ENCODE measurements at places on chromosomes 3 and 15.
A peak's percentile ranks its signal among the peaks of the same experiment; 100 is the strongest.

DNA sequence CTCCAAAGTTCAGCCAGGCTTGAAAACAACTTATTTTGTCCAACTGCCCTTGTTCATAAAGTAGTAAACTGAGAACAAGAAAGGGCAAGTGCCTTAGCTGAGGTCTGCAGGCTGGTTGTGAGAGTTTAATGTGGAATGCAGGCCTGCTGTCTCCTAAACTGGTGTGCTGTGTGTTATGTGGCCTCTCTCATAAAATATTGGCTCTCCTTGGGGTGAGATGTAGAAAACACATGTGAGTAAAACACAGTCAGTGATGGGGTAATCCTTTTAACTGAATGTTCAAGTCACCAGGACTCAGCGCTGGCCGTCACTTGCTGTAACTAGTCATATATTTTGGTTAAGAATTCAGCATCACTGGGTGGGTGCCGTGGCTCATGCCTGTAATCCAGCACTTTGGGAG, 7.1 kb upstream of the ST6GAL1 start:
- DNase-seq: no peak

- no peak for DNase-seq
These were observed 138.4 kb downstream of the RSRC1 start for GRCh38 chr3:158248261-158248660.

DNA sequence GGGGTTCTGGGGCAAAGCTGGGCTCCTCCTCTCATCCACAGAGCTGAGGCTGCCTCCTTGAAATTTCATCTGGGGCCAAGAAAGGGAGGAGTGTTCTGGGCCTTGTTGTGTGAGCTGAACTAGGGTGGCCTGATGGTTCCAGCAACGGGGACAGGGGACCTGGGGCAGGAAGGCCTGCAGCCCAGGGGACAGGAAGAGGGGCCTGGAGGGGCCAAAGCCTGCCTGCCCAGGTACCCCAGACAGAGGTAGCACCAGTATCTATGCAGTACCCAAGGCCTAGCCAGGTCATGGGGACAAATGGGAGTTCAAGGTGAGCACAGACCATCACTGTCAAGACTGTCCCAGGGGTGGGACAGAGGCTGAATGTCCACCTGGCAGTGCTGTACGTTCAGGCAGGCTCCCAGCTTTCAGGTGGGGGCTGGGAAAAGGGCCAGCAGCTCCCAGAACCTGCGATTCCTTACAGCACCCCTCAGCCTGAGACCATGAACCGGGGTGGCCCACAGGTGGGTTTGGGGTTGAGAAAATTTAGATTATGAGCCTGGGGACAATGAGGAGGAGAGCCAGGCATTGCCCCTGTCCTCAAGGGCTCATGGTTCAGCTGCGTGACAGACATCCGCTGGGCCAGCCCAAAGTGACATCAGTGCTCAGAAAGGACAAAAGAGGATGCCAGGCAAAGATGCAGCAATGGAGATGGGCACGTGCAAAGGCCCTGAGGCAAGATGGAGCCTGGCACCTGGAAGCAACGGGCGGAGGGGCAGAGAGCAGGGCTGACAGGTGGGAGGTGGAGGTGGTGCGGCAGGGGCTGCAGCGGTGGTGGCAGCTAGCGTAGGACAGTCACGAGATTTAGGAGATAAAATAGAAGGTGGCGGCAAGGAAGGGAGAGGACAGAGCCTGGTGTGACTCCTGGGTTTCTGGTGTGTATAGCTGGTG, 28.0 kb downstream of the PSTPIP1 start:
- no peak for DNase-seq

- no peak for DNase-seq
These were observed 22.3 kb downstream of the FBXL2 start for GRCh38 chr3:33299395-33300081.

DNA sequence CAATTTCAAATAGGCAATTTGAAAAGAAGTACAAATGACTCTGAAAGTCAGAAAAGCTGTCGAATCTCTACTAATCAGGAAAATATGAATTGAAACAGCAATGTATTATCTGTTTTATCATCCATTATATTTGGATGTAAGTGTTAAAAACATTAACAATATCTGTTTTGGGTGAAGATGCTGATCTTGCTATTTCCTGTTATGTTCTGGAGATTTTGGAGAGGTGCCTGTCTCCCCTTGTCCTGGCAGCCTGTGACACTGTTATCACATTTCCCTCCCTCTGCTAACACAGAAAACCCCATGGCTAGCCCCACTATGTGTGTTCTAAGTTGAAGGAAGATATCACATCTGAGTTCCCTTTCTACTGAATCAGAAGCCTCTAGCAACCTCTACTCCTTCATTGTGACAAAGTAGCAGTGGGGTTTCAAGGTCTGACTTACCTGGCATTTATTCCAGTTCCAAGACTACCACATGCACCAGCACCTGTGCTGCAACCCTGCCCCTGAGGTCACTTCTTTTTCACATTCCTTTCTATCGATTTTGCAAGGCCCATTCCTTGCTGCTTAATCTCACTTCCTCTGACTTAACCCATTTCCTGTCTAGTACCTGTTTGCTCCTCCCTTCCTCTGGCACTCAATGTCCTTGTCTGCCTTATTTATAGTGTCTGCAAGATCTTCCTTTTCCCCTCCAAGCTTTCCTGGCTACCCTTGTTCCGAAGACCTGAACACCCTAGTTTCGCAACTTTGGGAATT, 95.5 kb upstream of the COL8A1 start:
- no peak for DNase-seq

DNA sequence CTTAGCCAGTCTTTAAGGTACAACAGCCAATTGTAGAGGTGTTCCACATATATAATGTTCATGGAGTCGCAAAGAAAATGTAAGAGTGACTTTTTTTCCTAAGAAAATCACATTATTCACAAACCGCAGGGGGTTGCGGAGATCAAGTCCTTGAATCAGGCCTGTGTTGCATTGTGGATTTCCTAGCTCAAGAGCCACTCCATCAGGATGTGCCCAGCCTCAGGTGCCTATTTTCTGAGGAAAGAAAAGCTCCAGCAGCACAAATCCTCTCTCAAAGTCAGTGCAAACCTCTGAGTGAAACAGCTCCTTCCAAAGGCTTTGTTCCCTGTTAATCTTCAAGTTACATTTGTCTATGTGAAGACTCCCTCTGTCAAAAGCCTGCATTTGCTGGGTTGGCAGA, 349.4 kb downstream of the CLSTN2 start:
- no peak for DNase-seq

DNA sequence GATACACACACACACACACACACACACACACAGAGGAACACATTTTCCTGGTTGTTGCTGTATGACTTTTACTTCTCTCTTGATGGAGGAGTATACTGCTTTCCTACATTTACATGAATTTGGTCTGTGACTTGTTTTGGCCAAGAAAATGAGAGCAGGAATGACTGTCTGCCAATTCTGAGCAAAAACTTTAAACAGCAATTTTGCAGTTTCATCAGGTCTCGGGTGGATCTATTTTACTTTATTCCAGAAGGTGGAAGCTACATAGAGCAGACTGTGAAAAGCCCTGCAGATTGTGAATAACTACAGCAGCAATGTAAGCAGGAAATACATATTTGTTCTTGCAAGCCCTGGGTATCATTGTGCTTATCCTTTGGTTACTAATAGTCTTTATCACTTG, 1350.0 kb upstream of the EPHA6 start:
- DNase-seq: no peak

DNA sequence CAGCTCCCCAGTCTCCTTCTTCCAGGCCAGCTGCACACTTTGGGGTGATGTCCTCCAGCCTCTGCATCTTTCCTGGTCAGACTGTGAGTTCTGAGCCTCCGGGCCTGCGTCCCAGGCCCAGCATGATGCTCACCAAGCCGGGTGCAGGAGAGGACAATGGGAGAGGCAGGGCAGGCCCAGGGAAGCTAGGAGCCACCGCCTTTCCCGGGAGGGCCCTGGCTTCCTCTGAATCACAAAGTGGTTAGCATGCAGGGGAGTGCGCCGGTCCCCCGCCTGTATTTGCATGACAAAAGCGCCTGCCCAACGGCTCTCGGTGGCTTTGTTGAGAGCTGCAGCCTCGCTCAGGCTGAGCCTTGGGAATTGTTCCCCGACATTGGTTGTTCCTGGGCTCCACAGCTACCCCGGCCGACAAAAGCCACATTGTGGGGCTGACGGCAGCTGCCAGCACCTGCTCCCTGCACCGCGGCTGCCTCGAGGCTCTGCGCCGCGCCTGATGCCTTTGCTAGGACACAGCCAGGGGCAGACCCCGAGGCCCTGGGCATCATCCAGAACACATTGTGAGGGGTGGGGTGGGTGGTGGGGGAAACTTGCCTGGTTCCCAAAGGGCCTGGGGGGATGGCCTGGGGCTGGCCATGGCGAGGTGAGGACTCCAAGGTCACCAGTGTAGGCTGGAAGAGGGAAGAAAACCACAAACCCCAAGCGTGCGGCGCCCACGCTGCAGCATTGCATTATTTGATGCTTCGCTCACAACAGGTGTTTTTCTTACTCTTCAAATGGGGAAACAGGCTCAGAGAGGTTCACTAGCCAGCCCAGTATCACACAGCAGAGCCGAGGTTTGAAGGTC, 20.0 kb upstream of the KLF13 start:
- no peak for DNase-seq

- no peak for DNase-seq
These were observed 141.9 kb upstream of the C2CD4B start for GRCh38 chr15:62306851-62307504.

DNA sequence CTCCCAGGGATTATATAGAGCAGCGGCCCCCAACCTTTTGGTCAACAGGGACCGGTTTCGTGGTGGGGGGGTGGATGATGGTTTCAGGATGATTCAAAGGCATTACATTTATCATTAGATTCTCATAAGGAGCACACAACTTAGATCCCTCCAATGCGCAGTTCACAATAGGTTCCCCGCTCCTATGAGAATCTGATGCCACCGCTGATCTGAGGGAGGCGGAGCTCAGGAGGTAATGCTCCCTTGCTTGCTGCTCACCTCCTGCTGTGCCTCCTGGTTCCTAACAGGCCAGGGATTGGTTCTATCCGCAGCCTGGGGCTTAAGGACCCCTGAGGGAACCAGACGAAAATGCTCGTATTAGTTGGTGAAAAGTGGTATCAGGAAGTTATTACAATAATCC, 1.3 kb upstream of the HACD2 start:
- peak; percentile 6 for DNase-seq

GRCh38 chr3:154427685-154428285, 2.2 kb downstream of the GPR149 start:
- no peak for DNase-seq

GRCh38 chr3:24487325-24488262, 7.1 kb downstream of the THRB start:
- DNase-seq: no peak

DNA sequence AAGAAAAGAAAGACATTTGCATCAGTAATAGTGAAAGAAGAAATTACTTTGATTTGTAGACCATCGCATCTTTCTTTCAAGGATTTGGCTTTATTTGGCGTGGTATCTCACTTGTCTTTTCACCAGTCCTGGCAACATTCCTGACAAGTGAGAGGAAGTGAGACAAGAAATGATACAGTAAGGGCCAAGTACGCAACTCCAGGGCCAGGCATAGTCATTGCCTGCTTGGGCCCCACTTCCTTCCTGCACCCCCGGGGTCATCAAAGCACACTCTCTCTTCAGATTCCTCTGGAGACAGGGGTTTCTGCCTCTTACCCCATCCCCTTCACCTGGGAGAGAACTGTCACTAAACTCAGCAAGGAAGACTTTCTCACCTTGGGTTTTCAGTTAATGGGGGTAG, 55.1 kb downstream of the CD47 start:
- DNase-seq: no peak

DNA sequence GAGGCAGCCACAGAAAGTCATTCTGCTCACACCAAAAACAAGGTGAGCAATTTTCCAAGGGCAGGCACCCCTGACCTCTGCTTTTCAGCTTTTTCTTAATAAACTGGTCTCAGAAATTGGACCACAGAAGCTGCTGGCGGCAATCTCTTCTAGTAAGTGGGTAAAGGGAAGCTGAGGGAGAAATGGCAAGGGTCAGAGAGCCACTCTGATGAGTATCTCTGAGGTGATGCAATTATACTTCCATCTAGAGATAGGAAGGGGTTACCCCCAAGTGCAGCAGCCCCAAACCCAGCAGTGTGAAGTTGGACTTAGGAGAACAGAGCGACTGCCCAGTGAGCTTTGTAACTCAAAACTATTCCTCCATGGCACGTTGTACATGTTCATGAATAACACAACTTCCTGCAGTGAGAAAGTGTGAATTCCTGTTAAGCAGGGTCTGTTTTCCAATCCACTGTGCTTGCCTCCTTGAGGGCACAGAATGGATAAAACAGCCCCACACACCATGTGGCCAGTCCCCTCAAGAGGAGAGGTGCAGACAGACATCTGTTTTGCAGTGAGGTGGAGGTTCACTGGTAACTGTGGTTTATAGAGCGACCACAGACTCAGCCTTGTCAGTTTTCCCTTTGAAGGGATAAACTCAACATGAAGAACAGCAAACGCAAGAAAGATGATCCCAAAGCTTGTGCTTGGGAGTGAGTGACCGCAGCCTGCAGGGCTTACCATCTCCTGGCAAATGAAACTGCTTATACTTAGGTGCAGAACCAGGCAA, 683.4 kb upstream of the CFAP20DC start:
- no peak for DNase-seq

DNA sequence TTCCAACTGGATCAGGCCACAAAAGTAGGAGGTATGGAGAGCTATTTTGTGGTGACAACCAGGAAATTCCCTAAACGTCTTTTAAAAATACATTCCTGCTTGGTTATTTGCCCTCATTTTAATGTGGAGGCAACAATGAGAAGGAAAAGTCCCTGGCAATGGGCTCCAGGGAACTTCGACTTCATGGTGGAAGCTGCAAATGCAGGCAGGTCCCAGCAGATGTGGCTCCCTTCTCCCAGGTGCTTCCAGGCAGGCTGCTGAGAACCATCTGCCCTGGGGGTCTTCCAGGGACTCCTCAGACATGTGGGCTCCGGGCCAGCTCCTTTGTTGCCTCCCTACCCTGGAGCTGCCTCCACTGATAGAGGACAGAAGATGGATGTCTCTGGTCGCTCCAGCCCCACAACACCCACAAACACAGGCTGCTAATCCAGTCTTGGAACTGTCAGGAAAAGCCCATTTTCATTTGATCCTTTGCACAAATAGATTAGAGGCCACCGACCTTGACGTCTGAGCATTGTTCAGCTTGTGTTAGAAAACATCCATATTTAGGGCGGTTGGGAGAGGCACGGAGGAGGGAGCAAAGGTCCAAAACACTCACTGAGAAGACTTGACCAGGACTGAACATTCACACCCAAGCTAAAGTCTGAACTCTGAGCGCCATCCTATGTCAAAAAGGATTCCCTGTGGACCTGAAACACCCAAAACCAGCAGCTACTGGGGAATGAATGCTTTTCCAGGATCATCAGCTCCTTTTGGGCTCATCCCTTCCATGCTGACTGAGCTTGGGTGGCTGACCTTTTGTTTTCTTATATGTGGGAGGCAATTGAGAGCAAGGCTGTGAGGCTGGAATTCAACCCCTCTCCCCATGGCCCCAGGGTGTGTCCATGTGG, 30.2 kb upstream of the SLCO2A1 start:
- no peak for DNase-seq

Data from effector memory CD8-positive, alpha-beta T cell (primary cell).